ENCODE measurements at places on chromosomes 5 and 9.
A peak's percentile ranks its signal among the peaks of the same experiment; 100 is the strongest.

DNA sequence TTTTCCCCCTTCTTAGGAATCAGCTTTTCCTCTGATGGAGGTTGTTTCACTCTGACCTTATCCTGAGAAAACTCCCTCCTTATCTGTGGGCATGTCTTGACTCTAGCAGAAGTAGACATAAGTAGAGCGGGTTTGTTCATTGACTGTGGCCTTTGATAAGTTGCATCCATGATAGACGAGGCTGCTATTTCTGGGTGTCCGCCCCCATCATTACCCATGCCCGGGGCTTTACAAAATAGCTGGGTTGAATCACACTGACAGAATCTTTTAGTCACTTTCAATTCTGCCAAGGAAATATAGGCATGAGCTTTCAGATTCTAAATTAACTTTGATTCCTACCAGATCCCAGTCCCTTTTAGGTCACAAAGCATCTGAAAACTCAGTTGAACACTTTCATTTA, 223.8 kb downstream of the SEC61B start:
- no peak overlapping the region for H3K27ac ChIP-seq
- H3K4me1 ChIP-seq, result no peaks in the 10 kb centered on the region
- H3K36me3 ChIP-seq, result no peaks in the 10 kb centered on the region
- H3K27me3 ChIP-seq, result no peaks in the 10 kb centered on the region
- no peak overlapping the region for H3K4me3 ChIP-seq

DNA sequence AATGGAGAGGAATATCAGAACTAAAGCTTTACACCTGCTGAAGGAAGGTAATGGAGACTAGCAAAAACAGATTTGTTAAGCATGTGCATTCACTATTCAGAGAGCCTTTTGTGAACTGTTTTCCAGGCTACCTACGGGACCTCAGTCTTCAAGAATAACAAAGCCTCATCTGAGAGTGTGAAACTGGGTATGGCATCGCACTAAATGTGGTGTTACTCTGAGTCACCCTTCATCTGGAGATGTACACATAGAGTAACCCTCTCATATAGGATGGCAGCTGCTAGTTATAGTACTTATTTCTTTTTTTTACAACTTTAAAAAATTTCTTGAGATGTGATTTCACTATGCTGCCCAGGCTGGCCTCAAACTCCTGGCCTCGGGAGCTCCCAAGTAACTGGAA, 306.8 kb downstream of the ZNF608 start:
- H3K36me3 ChIP-seq, result no peaks in the 10 kb centered on the region
- no peak overlapping the region for H3K4me3 ChIP-seq
- peaks cover 18% of the 10 kb centered on the region for H3K4me1 ChIP-seq
- no peaks in the 10 kb centered on the region for H3K27me3 ChIP-seq
- H3K27ac ChIP-seq, result no peak overlapping the region

GRCh38 chr5:81626524-81626923, 124.4 kb downstream of the SSBP2 start:
- no peaks in the 10 kb centered on the region for H3K27me3 ChIP-seq
- no peak for ATAC-seq
- no peaks in the 10 kb centered on the region for H3K4me1 ChIP-seq
- no peak overlapping the region for H3K4me3 ChIP-seq
- H3K36me3 ChIP-seq, result peaks cover 14% of the 10 kb centered on the region

- peak; percentile 48 for ATAC-seq
- H3K36me3 ChIP-seq, result no peaks in the 10 kb centered on the region
- peaks cover 39% of the 10 kb centered on the region for H3K4me1 ChIP-seq
- no peaks in the 10 kb centered on the region for H3K27me3 ChIP-seq
- no peak overlapping the region for H3K27ac ChIP-seq
- H3K4me3 ChIP-seq, result no peak overlapping the region
Observed at GRCh38 chr5:124746916-124747790, 714 bp upstream of the ZNF608 start.

- no peaks in the 10 kb centered on the region for H3K27me3 ChIP-seq
- H3K4me1 ChIP-seq, result peaks cover 9% of the 10 kb centered on the region
- ATAC-seq, result no peak
Observed at GRCh38 chr5:172944741-172945140, 14.5 kb upstream of the RPL26L1 start.

DNA sequence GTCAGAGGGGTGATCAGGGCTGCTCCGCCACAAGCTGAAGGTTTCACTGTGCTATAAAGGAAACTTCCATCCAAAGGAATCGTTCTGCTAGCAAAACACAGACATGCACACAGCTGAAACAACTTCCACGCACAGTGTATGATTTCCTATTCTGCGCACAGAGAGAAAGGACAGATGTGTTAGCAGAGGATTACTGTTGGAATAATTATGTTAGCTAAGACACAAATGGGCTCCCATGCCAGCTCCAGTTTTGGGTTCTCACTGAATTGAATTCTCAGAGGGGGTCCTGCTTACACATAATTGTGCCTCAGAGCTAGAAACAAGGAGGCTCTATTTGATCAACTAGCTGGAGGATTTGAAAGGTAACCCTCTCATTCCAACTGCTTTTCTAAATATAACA, 352.4 kb downstream of the IRX2 start:
- no peaks in the 10 kb centered on the region for H3K36me3 ChIP-seq
- no peaks in the 10 kb centered on the region for H3K4me1 ChIP-seq
- H3K27me3 ChIP-seq, result no peaks in the 10 kb centered on the region
- no peak for ATAC-seq
- H3K4me3 ChIP-seq, result no peak overlapping the region
- H3K27ac ChIP-seq, result no peak overlapping the region

GRCh38 chr9:16628413-16628812, 242.1 kb downstream of the BNC2 start:
- no peaks in the 10 kb centered on the region for H3K4me1 ChIP-seq
- H3K36me3 ChIP-seq, result no peaks in the 10 kb centered on the region
- H3K4me3 ChIP-seq, result no peak overlapping the region
- no peaks in the 10 kb centered on the region for H3K27me3 ChIP-seq

GRCh38 chr5:160930406-160930805, 78.4 kb upstream of the ATP10B start:
- no peak overlapping the region for H3K4me3 ChIP-seq
- H3K4me1 ChIP-seq, result no peaks in the 10 kb centered on the region
- ATAC-seq, result no peak
- no peaks in the 10 kb centered on the region for H3K27me3 ChIP-seq
- H3K36me3 ChIP-seq, result no peaks in the 10 kb centered on the region

DNA sequence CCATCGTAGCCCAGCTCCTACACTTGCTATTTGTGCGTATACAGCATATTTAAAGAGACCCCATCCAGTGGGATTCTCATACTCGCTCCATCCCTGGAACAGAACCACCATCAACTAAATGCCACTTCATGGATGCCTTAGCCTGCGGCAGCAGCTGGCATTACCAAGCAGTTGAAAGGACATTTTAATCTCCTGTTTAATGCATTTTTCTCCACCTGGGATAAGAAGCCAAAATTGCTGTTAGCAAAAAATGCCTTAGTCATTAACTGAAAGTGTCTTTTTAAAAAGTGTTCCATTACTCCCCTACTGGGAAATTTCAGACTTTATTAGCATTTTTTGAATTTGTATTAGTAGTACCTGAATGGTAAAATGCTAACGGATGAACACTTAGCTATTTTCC, 662.6 kb upstream of the MEF2C start:
- H3K36me3 ChIP-seq, result no peaks in the 10 kb centered on the region
- no peak for ATAC-seq
- H3K4me1 ChIP-seq, result peaks cover 7% of the 10 kb centered on the region
- no peak overlapping the region for H3K4me3 ChIP-seq
- no peaks in the 10 kb centered on the region for H3K27me3 ChIP-seq

DNA sequence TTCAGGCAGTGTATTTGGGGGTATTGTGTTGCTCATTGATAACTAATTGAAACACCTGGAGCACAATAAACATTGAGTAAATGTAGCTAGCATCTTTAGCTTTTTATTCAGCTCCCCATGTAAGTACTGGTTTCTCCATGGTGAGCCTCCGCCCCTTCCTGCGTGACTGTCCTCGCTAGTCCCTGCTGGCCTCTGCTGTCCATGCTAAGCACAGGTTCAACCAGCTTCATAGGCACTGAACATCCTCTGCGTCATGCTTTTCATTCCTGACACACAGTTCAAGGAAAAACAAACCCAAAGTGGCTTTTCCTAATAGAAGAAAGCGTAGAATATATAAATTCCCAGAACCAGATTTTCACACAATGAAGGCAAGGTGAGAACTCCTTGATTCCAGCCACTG, 27.3 kb upstream of the DAP start:
- no peak overlapping the region for H3K4me3 ChIP-seq
- no peaks in the 10 kb centered on the region for H3K27me3 ChIP-seq
- H3K27ac ChIP-seq, result no peak overlapping the region
- H3K4me1 ChIP-seq, result peaks cover 6% of the 10 kb centered on the region

- ATAC-seq, result no peak
- no peak overlapping the region for H3K27ac ChIP-seq
- no peak overlapping the region for H3K4me3 ChIP-seq
Observed at GRCh38 chr9:117687532-117687931, 16.7 kb upstream of the TLR4 start.

DNA sequence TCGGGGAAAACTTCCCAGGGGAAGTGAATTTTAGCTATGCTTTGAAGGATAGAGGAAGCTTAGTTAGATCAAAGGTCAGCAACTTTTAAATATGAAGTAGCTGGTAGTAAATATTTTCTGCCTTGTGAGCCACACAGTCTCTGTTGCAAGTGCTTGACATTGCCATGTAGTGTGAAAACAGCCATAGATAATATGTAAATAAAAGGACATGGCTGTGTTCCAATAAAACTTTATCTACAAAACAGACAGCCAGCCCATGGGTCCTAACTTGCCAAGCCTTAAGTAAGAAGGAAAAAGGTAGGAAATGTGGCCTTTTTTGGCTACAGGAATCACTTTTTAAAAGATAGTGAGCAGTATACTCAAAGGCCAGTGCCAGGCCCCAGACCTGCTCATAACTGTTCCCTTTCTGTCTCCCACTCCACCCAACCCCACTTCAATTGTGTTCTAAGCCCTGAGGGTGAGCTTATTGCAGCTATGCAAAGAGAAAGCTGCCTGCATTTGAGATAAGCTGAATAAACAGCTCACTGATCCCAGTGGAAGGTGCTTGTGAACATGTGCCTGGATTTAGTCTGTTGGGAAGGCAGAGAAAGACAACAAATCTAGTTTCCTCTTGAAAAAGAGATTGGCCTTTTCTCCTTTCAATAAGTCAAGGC, 113.0 kb upstream of the TRIM32 start:
- no peak overlapping the region for H3K4me3 ChIP-seq
- no peak for ATAC-seq
- no peaks in the 10 kb centered on the region for H3K4me1 ChIP-seq
- no peaks in the 10 kb centered on the region for H3K36me3 ChIP-seq

DNA sequence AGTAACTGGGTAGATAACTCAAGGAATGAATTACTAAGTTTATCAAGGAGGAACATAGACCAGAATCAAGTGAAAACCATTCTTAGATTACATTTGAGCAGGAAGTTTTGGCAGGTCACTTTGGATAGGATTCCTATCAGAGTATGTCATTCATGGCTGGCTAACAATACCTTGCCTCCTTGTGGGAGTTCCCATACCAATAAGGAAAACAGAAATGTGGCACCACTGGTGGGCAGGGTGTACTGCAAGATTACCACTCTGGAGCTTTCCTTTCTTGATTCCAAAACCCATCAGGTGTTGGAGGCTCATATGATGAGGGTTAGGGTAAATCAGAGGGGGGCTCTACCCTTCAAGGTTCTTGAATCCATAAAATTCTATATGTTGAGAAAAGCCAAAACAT, 18.6 kb upstream of the SPATA31D1 start:
- H3K27ac ChIP-seq, result no peak overlapping the region
- ATAC-seq, result no peak
- H3K4me3 ChIP-seq, result no peak overlapping the region
- H3K36me3 ChIP-seq, result no peaks in the 10 kb centered on the region

- no peaks in the 10 kb centered on the region for H3K27me3 ChIP-seq
- H3K36me3 ChIP-seq, result no peaks in the 10 kb centered on the region
- H3K27ac ChIP-seq, result no peak overlapping the region
- no peak overlapping the region for H3K4me3 ChIP-seq
- no peak for ATAC-seq
Observed at GRCh38 chr9:112555844-112556482, 69.3 kb downstream of the KIAA1958 start.

DNA sequence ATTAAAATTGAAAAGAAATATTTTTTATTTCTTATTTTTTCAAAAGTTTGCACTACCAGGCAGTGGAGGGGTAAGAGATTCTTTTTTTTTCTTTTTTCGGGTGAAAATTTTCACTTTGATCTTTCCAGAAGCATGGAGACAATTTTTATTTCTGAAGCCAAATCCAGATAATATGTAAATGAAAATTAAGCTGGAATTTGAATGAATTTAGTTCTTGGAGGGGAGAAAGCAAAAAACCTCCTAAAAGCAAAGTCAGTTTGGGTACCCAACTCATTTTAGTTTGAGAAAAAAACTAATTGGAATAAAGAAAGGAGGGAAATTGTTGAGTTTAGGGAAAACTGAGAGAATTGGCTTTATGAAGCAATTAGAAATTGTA, 872 bp downstream of the ZNF618 start:
- peaks cover 9% of the 10 kb centered on the region for H3K4me1 ChIP-seq
- ATAC-seq, result no peak
- H3K36me3 ChIP-seq, result no peaks in the 10 kb centered on the region
- H3K27ac ChIP-seq, result peak overlapping the region; percentile 76
- H3K27me3 ChIP-seq, result peaks cover 19% of the 10 kb centered on the region

DNA sequence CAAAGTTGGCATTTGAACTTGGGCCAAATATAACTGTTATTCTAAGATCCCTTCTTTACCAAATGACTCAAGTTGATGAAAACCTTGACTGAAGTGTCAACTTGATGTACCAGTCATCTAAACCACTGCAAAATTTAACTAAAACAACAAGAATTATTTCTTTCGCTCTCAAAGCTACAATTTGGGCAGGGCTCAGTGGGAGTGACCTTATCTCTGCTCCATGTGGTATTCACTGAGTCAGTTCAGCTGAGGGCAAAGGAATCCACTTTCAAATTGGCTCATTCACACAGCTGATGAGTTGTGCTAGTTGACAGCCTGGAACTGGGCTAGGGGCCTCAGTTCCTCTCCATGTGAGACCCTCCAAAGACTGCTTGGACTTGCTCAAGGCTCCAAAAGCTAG, 166.3 kb downstream of the RORB start:
- no peak for ATAC-seq
- H3K4me1 ChIP-seq, result no peaks in the 10 kb centered on the region
- no peak overlapping the region for H3K27ac ChIP-seq
- no peaks in the 10 kb centered on the region for H3K27me3 ChIP-seq
